NB4 (cell line): ENCODE measurements at places on chromosomes 2 and 18.

DNA sequence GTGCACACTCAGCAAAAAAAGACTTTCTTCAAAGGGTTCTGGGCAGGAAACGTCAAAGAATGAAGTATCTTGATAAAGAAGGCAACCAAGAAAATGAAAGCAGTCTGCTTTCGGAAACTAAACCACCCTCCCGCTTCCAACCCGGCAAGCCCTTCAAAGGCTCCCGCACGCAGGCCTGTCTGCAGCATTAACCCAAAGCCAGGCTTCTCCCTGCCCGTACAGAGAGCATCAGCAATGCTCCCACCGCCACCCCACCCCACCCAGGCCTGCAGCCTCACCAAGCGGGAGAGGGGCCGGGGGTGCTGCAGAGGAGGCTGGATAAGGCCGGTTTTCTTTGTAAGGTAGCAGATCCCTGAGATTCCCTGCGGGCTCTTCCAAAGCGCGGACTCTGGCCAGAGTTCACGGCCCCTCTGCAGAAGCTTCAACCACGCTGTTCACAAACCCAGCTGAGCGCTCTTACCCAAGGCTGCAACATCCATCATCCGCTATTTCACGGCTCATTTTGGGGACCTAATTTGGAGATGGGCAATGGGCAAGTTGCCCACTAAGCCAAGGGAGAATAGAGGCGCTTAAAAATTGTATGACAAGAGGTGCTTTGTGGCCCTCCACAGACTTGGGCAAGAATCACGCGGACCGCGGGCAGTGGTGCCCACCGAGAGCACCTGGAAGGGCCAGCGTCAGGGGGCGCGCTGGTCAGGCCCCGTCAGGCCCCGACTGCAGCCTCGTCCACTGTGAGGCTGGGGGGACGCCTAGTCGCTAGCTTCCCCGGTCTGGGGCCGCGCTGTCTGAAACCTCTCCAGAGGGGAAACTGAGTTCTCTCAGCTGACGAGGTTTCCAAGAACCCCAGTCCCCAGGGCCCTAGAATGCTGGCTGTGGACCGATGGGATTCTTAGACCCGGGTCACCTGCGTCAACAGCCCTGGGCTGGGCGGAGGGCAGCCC, 225.4 kb upstream of the ID2 start:
- DNase-seq, result no peak

- DNase-seq, result no peak
Measured at GRCh38 chr18:23536204-23536603, 32.9 kb downstream of the RMC1 start.

- no peak for DNase-seq
Measured at GRCh38 chr2:86213056-86213455, 13.8 kb downstream of the MRPL35 start.

- DNase-seq, result no peak
Measured at GRCh38 chr2:103284750-103285149, 522.9 kb downstream of the TMEM182 start.

- no peak for DNase-seq
Measured at GRCh38 chr2:219527076-219527394, 12.8 kb downstream of the ASIC4 start.

DNA sequence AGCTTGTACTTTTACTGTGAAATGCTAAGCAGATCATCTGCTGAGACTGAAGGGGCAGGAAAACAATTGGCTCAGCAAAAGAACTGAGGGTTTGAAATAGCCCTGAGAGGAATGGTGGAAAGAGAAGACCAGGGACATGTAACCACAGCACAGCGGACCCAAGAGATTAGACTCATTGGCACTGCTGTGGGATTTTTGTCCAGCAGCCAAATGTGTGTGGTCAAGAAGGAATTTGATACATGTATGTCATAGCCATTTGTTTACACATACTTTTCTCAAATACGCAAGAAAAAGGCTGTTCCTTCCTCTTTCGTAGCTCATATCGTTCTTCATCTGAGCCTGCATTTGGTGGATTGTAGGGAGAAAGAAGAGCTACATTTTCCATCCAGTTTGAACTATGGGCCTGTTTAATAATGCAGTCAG, 73.8 kb downstream of the TRABD2A start:
- no peak for DNase-seq

DNA sequence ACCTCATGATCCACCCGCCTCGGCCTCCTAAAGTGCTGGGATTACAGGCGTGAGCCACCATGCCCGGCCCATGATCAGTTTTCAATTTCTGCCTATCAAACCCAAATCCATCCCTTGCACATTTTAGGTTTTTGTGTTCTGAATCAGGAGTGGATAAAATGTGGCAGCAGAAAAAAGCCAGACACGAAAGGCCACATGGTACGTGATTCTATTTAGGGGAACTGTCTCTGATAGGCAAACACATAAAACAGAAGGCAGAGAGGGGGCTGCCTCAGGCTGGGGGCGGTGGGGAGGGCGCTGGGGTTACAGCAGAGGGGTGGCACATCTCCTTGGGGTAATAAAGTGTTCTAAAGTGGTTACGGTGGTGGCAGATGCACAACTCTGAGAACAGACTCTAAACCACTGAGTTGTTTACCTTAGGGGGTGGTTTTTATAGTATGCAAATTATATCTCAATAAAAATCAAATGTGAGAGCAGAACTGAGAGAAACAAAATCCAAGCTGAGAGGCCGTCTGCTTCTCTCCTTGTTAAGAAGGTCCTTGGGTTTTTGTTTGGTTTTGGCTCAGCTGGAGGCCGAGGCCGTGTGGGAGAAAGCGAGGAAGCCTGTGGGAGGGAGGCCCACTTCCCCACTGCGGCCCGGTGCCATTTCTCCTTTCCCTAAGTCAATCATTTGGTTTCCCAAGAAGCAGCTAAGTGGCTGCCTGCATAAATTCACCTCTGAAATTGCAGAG, 78.0 kb downstream of the SOWAHC start:
- peak; percentile 81 for DNase-seq

DNA sequence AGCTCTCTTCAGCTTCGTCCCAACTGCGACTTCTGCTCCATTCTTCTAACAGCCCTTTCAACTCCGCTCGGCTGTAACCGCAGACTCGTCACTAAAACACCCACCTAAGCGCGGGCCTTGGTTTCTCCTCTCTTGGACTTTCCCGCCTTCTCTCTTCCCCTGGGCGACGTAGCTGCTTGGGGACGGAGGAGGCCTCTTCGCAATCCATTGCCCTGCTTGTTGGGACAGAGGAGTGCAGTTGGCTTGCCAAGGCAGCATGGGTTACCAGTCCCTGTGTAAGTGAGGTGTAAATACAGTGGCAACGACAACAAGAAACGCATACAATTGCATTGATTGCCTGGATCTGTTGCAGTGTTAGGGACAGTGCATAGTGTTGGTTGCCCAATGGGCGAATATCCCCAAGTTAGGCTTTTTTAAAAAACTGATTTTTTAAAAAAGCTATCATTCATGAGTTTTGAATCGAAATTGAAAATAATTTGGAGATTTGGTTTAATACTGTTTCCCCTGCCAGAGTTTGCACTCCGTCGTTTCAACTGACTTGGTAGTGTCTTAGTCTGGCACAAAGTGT, 484 bp upstream of the DARS1 start:
- peak; percentile 91 for DNase-seq

DNA sequence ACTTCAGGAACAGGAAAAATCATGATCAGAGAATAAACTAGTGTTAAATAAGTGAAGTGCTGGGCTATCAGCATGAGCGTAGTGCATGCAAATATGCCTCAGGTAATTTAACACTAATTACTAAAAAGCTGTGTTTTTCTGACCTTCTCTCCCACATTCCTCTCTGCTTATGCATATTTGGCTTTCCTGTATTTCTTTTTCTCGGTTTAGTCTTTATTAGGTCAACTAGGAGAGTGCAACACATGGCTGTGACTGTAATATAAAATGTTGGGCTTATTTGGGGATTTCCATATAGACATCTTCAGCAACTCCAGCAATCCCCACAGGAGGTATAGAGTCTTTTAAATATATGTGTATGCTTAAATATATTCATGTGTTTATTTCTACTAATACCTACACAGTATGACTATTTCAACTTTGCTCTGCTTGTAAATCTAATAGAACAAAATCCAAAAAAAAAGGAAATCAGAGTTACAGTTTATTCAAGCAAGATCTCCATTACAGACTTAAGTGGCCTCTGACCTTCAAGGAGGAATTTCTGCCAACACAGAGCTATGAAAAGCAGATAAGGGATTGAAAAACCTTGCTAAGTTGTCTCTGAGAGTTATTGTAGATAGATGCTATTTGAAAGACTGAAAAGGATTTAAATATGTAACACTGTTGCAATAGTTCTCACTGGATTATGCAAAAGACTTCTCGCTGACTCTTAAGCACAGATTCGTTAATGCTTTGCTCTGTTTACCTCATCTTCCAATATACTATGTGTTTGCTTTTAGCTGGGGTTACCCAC, 359.5 kb upstream of the RGPD4 start:
- DNase-seq, result no peak

- no peak for DNase-seq
Measured at GRCh38 chr2:188327518-188328213, 36.0 kb downstream of the GULP1 start.

DNA sequence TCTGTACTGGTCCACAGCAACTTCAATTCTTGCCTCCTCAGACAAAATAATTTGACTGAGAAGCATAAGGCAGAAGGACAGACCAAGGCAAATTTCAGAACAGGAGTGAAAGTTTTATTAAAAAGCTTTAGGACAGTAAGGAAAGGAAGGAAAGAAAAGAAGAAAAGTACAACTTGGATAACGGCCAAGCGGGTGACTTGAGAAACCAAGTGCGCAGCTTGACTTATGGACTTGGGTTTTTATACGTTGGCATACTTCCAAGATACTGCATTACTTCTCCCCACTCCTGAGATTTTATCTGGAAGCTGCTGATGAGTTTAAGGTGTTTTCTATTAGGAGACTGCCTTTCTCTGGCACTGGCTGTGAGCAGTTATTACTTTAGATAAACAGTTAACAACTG, 64.7 kb downstream of the CCDC178 start:
- no peak for DNase-seq

GRCh38 chr2:237864940-237865622, 5.7 kb downstream of the RAMP1 start:
- no peak for DNase-seq

- DNase-seq, result no peak
Measured at GRCh38 chr2:76009484-76009883, 298.8 kb upstream of the GCFC2 start.

DNA sequence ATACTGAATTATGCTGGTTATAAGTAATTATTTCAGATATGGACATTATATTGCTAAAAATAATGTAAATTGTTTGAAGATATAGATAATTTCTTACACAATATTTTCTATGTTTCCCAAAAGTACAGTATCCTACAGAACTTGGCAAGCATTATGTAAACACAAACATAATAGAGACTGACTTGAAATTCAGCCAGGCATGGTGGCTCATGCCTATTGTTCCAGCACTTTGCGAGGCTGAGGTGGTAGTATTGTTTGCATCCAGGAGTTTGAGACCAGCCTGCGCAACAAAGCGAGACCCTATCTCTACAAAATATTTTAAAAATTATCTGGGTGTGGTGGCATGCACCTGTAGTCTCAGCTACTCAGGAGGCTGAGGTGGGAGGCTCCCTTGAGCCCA, 1300.5 kb upstream of the DDX18 start:
- no peak for DNase-seq

GRCh38 chr2:160630801-160631590, 137.4 kb upstream of the RBMS1 start:
- DNase-seq, result no peak
